ENCODE measurements at places on chromosomes 2 and 18.
A peak's percentile ranks its signal among the peaks of the same experiment; 100 is the strongest.

DNA sequence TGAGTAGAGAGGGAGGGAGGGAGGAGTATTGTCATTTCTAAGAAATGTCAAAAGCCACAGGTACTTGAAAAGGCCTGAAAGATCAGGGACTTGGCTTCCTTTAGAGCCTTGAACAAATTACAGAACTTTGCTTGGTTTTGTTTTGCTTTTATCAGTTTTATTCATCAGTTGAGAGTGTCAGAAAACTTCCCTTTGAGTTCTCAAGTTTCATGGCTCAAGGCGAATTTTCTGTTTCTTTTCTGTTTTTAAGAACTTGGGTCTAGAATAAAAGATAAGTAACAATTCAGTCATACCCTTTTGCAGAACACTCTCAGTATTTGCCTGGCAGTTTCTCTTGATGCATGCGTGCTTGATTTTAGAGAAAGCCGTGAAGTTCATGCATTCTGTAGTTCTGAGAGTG lies 531.9 kb downstream of the PARD3B start:
- DNase-seq = no peak

DNA sequence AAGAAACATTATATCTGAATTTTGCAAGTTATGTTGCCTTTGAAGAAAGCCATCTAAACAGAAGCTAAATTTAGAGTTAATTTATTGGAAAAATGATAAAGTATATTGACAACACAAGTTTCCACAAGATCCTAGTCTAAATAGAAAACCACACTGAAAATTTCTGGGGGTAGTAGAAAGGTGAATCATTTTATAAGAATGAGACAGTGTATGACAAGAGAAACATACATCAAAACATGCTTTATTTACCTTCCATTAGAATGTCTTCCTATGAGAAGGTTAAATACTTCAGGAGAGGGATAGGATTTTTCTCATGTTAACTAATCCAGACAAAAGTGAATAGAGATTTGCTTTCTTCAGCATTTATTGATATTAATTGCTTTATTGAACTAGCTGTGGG lies 1389.8 kb upstream of the ZEB2 start:
- no peak for DNase-seq

DNA sequence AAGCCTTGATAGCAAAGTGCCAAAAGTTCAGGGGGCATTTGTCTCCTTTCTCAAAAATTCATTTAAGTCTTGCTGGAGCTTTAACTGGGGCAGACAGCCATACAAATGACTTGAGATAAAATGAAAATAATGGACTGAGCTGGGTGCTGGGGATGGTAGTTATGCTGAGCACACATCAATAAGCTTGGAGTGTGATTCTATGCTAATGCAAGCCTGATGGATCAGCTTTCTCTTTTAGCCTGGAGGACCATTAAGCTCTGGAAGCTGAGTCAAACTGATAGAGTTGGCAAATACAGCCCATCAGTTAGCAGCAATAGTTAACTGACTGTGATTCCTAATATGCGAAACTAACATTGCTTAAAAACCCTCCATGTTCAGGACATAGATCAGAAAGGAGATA lies 98.0 kb downstream of the CAMKMT start:
- DNase-seq = no peak

- no peak for DNase-seq
These were observed 21.7 kb upstream of the CTAGE1 start for GRCh38 chr18:22439447-22439846.

GRCh38 chr18:44546954-44547353 lies 133.7 kb upstream of the SETBP1 start:
- no peak for DNase-seq

DNA sequence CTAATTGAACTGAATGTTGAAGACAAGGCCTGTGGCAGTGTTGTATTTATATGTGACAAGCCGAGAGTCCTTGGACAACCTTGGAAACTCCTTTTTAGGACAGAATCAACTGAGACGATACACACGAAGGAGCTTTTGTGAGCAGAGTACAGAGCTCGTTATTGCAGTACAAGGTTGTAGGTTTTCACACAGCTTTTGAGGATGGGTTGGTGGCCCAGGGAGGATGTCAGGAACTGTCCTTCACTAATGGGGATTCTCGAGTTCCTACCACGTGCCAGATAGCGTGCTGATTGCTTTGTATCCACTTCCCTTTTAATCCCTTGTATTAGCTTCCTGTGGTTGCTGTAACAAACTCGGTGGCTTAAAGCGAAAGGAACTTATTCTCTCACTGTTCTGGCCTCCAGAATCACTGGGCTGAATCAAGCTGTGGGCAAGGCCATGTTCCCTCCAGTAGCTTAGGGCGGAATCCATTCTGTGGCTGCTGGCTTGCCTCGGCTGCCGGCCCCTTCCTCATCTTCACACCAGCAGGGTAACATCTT lies 20.2 kb downstream of the INPP4A start:
- peak; percentile 47 for DNase-seq

- no peak for DNase-seq
These were observed 479.3 kb upstream of the HS6ST1 start for GRCh38 chr2:128797937-128798336.

- DNase-seq = no peak
These were observed 976.8 kb downstream of the TMEM182 start for GRCh38 chr2:103738606-103739005.

- no peak for DNase-seq
These were observed 78.8 kb downstream of the NABP1 start for GRCh38 chr2:191756761-191757160.

DNA sequence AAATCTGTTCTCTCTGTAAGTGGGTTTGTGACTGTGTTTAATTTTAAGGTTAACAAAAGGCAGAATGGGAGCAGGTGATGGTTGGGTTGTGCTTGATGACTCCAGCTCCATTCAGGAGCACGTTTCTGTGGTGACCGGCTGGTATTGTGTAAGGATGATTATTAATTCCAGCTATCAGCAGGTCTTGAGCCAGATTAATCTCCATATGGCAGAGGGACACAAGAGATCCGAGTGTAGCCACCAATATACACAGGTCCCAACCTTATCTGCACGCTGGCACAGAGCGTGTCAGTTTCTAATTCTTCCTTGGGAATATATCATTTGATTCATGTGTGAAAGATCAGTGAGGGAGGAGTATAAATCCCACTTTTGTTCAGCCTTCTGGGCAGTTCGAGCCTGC lies 199.0 kb upstream of the DCC start:
- DNase-seq = no peak

DNA sequence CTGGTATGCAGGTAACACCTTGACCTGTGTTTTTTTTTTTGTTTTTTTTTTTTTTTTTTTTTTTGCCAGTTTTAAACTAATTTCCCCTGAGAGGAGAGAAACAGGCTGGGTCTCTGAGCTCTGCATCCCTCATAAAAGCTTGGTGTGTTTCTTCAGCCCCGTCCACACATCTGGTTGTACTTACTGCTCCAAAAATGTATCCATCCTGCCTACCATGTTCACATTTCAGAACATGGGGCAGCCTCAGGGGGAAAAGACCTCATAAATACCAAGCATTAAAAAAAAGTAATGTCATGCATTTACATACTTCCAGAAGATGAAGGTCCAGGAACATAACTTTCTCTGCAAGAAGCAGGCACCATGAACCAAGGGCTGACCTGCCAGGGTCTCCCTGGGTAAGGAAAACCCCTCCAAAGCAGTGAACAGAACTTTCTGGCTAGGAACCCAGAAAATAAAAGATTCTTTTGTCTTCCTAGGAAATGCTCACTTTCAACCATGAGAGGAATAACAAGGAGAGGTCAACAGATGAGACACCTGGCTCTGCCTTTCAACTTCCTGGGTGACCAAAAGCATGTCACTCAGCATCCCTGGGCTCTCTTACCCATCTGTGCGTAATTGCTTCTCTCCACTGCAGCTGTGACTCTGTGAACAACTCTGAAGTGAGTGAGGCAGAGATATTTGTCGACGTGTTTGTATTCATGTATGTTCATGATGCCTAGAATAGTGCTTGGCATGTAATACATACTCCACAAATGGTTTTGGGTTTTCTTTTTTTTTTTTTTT lies 118.6 kb downstream of the MCFD2 start:
- DNase-seq = no peak

DNA sequence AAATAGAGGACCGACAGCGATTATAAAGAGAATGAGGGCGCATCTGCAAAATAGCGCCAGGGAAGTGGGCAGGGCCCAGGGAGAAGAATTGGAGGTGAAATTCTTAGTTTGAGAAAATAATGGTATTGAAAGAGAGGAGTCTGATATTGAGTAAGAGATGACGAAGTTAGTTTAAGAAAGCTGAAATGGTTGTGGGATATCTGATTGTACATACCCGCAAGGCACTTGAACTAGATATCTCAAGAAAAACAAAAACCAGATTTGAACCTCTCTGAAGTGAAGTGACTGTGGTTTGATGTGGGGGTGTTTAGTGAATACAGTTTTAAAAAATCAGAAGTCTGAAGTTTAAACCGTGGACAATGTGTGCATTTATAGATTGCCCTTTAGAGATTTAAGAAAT lies 38.9 kb downstream of the ZNF532 start:
- no peak for DNase-seq

- DNase-seq = no peak
These were observed 149.8 kb upstream of the DCC start for GRCh38 chr18:52190195-52190594.

- DNase-seq = no peak
These were observed 88.2 kb upstream of the RAPGEF4 start for GRCh38 chr2:172647439-172647838.

DNA sequence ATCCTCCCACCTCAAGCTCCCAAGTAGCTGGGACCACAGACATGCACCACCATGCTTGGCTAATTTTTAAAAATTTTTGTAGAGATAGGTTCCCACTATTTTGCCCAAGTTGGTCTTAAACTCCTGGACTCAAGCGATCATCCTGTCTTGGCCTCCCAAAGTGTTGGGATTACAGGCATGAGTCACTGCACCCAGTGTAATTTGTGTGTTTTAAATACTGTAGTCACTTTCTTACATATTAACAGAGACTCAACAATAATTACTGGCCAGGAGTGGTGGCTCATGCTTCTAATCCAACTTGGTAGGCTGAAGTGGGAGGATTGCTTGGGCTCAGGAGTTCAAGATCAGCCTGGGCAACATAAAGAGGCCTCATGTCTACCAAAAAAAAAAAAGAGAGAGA lies 293.0 kb downstream of the RDH14 start:
- DNase-seq = no peak

GRCh38 chr2:96396602-96397001 lies 61.0 kb downstream of the NCAPH start:
- DNase-seq = no peak

Measured in activated CD4-positive, alpha-beta T cell treated with anti-CD3 and anti-CD28 coated beads, Interleukin-2, amount 50 U/mL, for 48 hours (primary cell).